ENCODE measurements at places on chromosomes 5 and 9.

DNA sequence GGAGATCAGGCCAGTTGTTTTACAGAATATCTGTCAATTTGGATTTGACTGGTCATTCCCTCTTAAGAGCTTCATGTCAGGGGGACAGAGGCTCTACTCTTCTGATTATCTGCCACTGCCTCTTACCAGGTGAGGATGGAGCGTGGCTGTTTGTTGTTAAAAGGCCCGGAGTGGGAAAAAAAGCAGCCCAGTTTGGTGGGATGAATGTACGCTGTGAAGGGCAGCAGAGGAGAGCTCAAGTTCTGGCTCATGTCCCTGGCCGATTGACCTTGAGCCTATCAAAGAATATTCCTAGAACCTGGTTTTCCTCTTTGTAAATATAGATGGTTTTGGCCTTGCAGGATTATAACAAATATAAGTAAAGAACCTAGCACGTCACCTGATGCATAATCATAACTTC is 16.3 kb upstream of the SHB start:
- no peak for DNase-seq

- no peak for DNase-seq
These were observed 217.2 kb downstream of the IRX2 start for GRCh38 chr5:2534251-2534650.

DNA sequence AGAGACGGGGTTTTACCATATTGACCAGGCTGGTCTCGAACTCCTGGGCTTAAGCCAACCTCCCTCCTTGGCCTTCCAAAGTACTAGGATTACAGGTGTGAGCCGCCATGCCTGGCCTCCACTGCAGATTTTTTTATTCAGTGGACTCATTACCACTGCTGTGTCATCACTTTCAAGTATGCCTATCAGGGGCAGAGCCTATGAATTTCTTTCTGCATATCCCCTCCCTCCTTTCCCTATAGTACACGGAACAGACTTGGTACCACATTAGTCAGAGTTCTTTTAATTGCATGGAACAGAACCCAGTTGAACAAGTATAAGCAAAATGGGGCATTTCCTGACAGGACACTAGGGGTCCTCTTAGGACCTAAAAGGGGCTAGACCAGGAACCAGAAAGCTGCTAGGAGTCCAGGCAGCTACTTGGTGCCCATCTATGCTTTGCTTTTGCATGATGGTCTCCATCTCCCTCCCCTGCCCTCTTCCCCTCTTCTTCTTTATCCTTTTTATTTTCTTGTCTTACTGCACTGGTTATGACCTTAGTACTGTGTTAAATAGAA is 5.8 kb downstream of the BSPRY start:
- no peak for DNase-seq

GRCh38 chr9:110257956-110258355 is 1.6 kb upstream of the TXN start:
- no peak for DNase-seq

- no peak for DNase-seq
These were observed 6.7 kb upstream of the SPATA31E1 start for GRCh38 chr9:87875831-87876545.

- DNase-seq, result no peak
These were observed 883.6 kb upstream of the C9orf72 start for GRCh38 chr9:28456861-28457260.

DNA sequence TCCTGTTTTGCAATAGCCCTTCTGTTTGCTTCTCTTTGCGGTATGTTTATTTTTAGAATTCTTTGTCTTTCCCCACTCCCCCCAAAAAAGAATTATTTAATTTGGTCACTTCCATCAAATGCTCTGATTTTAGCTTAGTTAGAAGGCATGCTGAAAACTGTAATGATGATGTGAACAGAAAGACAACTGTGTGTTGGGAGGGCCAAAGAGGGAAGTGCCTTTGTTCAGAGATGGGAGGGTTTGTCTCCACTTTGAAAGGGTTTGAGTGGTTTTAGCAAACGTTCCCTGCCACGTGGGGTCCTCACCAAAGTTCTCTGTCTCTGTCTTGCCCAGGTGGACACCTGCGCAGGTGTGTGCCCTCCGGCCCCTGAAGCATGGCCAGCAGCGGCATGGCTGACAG is 41.9 kb downstream of the SYK start:
- DNase-seq, result no peak

GRCh38 chr5:132489871-132490483 is 596 bp downstream of the IRF1 start:
- no peak for DNase-seq

- DNase-seq, result no peak
These were observed 51.8 kb upstream of the GALNT10 start for GRCh38 chr5:154138701-154139100.

DNA sequence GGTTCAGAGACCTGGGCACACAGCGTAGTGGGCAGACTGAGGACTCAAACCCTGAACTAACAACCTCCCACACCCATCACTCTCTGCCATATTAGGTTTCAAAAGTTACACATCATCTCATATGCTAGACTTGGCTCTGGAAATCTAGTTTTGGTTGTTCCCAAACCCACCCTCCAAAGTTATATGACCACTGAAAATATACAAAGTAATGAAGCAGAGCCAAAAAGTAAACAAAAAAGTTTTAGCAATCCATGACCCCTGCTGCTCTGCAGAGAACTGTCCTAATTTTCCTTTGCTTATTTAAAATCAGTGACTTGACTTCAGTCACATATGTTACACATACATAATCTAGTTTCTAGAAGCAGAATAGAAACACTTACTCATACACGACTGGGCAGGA is 155.6 kb upstream of the TAS2R1 start:
- no peak for DNase-seq

DNA sequence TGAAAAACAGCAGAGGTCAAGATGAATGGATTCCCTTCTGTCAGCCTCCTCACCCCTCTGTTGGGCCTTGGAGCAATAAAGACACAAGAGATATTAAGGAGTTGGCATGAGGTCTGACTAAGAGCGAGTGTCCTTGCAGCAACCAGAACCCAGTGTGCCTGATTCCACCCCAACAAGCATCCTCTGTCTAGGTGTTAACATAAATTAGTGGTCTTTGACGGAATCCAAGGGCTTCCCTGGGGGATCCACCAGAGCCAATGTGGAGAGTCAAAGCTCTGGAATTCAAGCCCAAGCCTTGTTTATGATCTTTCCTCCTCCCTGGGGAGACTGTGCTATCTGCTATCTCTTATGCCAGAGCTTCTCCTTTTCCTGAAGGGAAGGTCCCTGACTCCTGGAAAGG is 128.1 kb upstream of the SMIM23 start:
- DNase-seq, result no peak
